Left hindlimb (tissue), 1 donor: ENCODE measurements at places on chromosomes 2 and 18.

DNA sequence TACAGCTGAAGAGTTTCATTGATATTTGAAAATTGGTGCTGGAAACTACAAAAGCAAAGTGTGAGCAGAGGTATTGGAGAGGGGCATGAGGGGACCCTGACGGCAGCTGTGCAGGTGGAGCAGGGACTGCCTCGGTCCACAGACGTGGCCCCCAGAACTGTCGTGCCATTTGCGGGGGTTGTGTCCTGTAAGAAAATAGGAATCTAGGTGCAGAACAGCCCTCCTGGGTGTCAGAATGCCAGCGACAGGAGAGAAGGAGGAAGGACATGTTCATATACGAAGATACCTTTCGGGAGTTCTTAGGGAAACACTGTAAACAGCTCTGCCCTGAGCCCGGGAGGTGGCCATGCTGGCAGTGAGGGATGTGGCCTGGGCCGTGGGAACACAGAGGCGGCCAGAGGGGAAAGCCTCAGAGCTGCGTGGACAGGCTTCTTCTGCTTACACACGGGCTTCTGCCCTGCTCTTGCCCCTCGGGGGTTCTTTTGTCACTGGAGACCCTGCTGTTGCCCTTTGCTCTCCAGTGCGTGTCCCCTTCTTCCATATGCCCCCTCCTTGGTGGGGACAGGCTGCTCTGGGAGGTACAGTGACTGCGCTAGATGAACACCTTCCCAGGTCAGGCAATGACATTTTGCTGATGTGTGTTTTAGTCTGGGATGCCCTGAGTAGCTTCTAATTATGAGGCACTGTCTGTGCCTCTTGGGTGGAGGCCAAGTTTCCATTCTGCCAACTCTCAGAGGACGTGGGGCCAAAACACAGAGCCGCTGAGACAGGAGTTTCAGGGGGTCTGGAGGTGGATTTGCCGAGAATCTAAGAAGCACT is 81.9 kb upstream of the TXNDC2 start:
- no peak for DNase-seq

DNA sequence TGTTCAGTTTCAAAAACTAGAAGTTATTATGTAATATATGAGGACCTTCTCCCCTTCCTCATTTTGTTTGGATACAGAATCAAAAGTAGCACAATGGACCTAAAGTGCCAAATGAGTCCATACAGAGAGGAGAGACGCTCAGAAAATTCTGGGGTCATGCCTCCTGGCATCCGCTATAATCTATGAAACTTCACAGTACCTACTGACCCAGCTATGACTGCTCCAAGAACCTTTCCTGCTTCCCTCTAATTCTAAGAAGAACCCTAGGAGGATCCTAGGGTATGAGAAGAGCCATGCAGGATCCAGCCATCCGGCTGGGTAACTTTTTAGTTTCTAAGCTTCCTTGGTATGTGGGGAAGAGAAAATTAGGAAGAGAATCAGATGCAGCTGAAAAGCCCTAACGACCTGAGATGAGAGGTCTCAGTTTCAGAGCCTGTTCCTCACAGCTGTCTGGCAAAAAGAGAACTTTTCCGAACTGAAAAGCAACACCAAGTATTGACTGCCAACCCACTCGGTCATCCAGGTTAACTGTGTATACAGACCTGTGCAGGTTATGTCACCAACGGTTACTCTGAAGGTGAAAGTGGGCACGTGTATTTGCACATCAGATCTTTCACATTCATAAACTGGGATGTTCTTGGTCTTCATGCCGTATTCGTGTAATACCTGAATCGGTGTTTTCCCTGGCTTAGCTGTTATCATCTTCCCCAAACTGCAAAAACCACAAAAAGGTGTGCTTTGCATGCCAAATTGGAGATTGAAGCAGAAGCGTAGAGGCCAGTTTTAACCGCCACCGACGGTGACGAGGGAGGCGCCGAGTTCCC is 1.1 kb downstream of the PRKRA start:
- no peak for DNase-seq

DNA sequence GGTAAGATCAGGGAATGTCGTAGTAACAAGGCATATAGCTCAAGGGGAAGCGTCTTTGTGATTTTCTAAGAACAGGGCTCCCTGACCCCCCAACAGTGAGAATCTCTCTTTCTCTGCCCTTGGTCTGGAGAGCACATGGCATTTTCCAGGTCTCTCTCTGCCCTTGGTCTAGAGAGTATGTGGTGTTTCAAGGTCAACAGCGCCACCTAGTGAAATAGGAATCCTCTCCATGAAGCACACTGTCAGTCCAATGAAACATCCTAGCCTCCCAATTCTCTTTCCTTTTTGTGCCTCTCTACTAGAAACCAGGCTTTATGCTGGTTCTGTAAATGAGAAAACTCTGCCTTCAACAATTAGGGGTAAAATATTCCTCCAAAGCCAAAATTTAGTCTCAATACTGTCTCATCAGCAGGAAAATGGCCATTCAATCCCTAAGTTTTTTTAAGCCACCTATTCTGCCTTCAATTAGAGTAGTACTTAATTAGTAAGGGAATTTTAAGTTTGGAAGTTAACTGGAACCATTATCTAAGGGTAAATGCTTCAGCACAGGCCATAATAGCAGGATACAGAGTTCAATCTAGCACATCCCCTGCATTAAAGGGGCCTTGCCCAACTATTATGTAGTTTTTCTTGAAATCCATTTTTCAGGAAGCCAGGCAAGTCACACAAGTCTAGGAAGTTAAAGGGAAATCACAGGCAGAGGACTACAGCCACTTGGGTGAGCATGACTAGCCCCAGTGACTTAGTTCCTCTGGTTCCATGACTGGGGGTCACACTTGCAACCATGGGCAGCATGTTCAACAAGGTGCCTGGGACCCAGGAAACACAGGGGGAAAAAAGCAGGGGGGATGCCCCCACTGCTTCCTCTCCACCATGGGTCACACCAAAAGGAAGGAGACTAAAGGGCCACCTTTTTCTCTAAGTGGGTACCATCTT is 12.4 kb downstream of the DYM start:
- no peak for DNase-seq

DNA sequence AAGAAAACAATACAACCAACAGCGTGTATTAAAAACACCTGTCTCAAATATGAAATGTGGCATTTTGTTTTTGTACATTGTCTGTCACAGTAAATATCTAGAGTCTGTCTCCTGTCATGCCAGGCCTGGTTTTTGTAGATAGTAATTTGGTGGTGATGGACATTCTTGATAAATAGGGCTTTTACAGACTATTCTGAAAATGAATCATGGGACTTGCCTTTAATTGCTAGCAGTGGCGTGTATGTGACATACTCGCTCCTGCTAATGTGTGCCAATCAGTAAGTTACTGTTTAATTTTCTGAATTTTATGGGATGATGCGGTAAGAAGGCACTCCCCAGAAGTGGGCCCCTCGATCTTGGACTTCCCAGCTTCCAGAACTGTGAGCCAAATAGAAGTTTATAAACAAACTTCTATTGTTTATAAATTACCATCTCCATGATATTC is 83.7 kb downstream of the TANC1 start:
- DNase-seq = no peak

DNA sequence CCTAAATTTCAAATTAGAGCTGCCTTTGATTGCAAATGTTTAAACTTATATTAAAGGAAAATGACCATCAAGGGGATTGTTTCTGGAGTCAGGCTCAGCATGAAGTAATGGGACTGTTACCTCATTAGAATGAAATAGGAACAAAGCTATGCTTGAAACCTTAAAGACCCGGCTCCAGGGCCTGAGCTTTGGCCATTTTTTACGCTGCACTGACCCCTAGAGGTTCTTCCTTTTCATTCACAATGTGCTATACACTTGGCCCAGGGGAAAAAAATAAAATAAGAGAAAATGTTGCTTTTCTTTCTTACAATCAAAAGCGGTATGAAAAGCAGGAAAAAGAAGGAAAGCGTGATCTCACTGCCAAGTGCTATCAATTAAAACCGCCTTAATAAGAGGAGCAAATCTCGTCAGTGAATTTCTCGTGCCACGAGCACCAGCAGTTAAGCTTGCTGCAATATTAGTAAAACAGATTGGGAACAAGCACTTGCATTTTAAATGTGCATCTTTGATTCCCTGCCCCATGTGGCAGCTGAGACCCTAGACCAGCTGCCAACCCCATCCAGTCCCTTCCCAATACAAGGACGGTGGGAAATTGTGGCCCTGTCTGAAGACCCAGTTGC is 96.6 kb downstream of the MBD2 start:
- DNase-seq = peak; percentile 44

DNA sequence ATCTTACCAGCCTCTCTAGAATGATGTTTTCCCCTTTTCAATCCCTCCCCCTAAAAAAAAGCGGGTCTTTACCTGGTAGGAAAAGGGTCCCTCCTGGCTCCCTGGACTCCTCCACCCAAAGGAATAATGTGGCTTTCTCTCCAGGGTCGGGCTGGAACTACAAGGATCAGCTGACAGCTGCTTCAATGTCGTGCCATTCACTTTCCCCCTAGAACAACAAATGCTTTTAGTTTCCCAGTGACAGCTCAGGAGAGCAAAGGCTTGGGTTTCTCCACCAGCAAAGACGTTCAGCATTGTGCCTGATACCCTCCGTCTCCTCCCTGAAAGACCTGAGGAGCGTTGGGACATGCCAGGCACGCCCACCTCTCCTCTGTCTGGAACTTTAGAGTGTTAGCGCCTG is 173.8 kb upstream of the SIX3 start:
- no peak for DNase-seq

DNA sequence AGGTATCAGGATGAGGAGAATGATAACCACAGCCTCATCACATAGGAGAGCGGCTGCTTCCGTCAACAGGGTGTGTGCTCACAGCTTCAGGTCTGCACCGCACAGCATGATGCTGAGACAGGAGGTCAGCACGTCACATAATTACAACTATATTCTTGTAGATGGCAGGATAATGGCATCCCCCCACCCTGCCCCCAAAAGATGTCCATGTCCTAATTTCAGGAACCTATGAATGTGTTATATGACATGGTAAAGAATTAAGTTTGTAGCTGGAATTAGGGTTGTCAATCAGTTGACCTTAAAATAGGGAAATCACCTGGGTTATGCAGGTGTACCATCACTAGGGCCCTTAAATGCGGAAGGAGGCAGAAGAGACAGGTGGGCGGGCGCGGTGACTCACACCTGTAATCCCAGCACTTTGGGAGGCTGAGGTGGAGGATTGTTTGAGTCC is 73.9 kb downstream of the ARL4C start:
- DNase-seq = no peak

DNA sequence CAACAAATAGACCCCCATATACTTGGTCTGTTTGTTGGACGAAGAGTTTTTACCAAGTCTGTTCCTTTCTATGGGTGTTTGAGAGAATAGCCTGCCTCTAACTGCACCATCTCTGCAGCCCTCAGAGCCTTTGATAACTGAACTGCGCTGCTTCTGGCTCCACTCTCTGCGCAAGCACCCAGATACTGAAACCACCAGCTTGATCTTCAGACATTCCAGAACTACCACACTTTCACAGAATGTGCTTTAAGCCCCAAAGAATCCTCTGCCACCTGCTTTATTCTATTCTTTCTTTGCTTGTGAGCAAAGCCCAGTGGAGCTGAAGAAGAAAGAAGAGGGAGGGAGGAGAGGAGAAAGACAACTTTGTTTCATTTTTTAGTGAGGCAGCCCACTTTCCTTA is 380.7 kb downstream of the BCL11A start:
- DNase-seq = no peak

DNA sequence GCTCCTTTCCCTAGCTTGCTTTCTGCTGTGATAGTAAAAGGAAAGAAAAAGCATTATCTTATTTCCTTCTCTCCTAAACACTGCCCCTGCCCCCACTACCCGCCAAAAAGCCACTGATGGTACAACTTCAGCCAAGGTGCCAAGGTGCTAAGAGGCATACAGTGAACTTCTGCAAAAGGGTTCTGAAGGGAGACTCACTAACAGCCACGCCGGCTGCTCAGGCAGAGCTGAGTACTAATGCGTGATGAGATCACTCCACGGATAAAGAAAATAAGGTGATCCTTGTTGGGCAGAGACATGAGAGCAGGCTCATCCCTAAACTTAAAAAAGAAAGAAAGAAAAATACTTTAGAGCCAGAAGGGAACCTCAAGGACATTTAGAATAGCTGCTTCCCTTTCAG is 60.5 kb upstream of the PXDN start:
- no peak for DNase-seq

GRCh38 chr2:197708331-197708730 is 3.2 kb downstream of the MARS2 start:
- DNase-seq = no peak

GRCh38 chr2:66494708-66495107 is 59.8 kb downstream of the MEIS1 start:
- no peak for DNase-seq

DNA sequence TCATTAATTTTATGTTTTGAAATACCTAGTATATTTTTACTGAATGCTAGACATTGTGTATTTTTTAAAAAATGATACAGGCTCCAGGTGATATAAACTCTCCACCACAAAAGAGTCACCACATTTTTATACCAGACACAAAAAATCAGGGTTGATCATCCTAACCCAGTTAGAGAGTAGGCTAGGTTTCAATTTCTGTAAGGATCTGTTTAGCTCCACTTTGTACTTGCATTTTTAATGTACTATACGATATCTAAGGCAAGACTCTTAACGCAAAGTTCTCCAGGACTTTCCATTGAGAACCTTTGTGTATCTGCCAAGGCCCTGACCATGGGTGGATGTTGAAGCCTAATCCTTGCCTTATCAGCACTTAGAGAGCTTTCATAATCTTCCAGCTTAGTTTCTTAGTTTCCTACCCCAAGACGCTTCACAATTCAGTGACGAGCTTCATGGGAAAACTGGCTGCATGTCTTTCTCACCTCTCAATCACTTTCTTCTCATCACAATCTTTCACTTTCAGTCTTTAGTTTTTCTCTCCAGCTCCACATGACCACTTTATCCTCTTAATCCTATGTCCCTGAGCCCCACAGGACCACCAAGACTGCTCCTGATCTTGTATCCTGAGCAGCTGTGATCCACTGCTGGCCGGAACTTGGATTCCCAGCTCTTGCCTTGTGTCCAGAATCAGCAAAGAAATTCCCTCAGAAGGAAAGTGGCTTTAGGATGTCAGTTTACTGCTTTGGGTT is 635.8 kb downstream of the RNF144A start:
- DNase-seq = no peak

- no peak for DNase-seq
These were observed 163.6 kb upstream of the COL3A1 start for GRCh38 chr2:188810586-188810985.

DNA sequence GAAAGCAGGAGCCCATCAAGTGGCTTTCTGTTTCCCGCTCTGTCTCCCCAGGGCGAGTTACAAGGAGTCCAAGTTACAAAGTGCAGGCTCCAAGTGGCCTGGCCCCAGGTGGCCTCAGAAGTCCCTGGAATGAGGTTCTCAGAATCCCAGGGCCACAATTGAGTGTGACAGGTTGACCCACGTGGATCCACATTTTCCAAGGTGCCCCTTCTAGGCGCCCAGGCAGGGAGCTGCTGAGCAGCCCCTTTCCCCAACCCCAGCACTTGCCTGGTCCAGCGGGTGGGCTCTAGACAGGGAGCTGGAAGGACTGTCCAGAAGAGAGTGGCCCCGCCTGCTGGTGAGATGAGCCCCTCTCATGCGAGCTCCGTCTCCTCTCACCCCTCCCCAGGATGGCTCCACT is 253.4 kb downstream of the CYP26B1 start:
- DNase-seq = no peak

GRCh38 chr2:75737961-75738360 is 27.2 kb upstream of the GCFC2 start:
- DNase-seq = no peak
